Posterior vena cava (tissue), 2 donors: ENCODE measurements at places on chromosomes 2 and 18. TPM values are rescaled to one million over a fixed set of nuclear protein-coding genes. Genes with fewer than 3 reads are reported as not detected.

Gene UGT1A3
- total RNA-seq: not detected

Gene EVX2
- total RNA-seq: not detected

Gene PAX8
- 0.19 TPM for total RNA-seq

GRCh38 chr18:55251254-55251971 is 292.2 kb upstream of the CCDC68 start:
- DNase-seq: no peak

GRCh38 chr2:123597988-123598387 is 427.1 kb upstream of the CNTNAP5 start:
- DNase-seq: no peak

- no peak for DNase-seq
Observed at GRCh38 chr2:88320076-88320773, 132.3 kb downstream of the FOXI3 start.
